ENCODE measurements at places on chromosomes 5 and 9.

GRCh38 chr5:169547508-169547907 is 36.1 kb upstream of the SPDL1 start:
- no peak overlapping the region for H3K27ac ChIP-seq
- H3K4me3 ChIP-seq, result no peak overlapping the region

DNA sequence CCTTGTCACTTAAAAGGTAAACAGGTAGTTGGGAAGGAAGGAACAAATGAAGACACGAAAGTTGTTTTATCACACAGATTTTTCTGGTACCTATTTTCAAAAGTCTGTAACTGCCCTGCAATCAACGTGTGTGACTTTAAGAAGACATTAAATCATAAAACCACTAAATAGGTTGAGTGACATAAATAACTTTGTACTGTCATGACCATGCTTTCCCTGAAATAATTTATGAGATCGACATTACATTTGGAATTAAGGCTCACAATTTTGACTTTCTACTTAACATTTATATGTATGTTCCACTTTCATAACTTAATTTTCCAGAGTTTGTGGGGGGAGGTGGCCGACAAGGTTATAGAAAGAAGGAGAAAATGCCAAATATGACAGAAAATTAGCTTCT is 181.1 kb downstream of the MLLT3 start:
- no peaks in the 10 kb centered on the region for H3K36me3 ChIP-seq
- 0 out of 2 replicates have a peak, but pooled peaks cover 18% of the 10 kb centered on the region for H3K4me1 ChIP-seq
- no peaks in the 10 kb centered on the region for H3K27me3 ChIP-seq
- H3K4me3 ChIP-seq, result peak overlapping the region; percentile 45
- H3K27ac ChIP-seq, result peak overlapping the region; percentile 92

DNA sequence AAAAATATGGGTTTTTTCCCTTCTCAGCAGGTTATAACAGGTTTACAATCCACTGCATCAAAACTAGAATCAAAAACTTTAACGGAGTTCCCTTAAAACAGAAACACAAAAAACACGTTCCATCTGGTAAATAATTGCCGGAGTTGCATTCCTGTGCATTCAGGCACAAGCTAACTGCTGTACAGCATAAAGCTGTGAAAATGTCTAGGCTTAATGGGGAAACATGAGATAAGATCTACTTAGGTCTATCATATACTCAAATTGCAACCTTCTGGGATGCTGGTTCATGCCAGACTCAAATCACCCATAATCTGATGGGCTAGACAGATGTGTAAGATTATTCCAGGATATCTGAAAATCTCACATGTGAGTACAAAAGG is 265.3 kb downstream of the DOCK8 start:
- no peaks in the 10 kb centered on the region for H3K4me1 ChIP-seq
- H3K36me3 ChIP-seq, result no peaks in the 10 kb centered on the region
- H3K27me3 ChIP-seq, result no peaks in the 10 kb centered on the region
- H3K27ac ChIP-seq, result no peak overlapping the region
- DNase-seq, result no peak

DNA sequence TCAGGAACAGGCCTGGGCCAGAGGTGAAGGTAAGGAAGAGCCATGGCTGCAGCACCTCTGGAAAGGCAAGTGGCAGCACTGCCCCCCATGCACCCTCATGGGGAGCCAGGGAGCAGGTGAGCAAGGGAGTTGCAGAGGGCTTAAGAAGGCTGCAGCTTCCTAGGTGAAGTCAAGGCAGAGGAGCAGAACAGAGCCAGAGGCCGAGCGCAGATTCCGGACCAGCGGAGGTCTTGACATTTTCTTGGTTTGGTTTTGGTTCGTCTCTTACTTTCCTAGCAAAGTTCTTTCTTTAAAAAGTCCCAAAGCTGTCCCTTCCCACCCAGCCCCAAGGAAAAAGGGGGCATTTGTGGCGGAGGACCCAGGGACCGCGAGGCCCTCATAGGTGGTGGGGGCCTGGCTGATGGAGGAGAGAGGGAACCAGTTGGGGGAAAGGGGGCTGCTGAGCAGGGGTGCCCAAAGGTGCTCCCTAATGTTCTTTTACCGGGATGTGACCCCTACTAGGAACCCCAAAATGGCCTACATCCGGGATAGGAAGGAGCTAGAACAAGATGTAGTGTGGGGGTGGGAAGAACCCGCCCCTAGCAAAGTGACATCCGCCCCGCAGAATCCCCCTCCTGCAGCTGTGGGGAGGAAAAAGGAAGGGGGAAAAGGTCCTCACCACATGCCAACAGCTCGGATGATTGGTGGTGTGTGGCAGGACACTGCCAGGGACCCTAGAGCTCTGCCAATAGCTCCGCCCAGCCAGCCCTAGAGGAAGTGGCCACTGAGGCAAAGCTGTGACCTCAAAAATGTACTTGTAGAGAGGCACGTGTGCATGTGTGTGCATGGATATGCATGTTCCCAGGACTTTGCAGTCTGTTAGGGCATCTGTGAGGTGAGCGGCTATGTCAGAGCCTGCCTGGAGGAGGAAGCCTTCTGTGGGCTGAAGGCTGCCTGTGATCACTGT is 914 bp upstream of the CD72 start:
- no peaks in the 10 kb centered on the region for H3K36me3 ChIP-seq
- no peak for DNase-seq
- no peak overlapping the region for H3K27ac ChIP-seq
- no peak overlapping the region for H3K4me3 ChIP-seq

- DNase-seq, result peak; percentile 85
- no peaks in the 10 kb centered on the region for H3K36me3 ChIP-seq
- peak overlapping the region; percentile 99 for H3K27ac ChIP-seq
- H3K4me3 ChIP-seq, result peak overlapping the region; percentile 71
- H3K27me3 ChIP-seq, result no peaks in the 10 kb centered on the region
Observed at GRCh38 chr5:180809403-180810209, 7.0 kb upstream of the MGAT1 start.

DNA sequence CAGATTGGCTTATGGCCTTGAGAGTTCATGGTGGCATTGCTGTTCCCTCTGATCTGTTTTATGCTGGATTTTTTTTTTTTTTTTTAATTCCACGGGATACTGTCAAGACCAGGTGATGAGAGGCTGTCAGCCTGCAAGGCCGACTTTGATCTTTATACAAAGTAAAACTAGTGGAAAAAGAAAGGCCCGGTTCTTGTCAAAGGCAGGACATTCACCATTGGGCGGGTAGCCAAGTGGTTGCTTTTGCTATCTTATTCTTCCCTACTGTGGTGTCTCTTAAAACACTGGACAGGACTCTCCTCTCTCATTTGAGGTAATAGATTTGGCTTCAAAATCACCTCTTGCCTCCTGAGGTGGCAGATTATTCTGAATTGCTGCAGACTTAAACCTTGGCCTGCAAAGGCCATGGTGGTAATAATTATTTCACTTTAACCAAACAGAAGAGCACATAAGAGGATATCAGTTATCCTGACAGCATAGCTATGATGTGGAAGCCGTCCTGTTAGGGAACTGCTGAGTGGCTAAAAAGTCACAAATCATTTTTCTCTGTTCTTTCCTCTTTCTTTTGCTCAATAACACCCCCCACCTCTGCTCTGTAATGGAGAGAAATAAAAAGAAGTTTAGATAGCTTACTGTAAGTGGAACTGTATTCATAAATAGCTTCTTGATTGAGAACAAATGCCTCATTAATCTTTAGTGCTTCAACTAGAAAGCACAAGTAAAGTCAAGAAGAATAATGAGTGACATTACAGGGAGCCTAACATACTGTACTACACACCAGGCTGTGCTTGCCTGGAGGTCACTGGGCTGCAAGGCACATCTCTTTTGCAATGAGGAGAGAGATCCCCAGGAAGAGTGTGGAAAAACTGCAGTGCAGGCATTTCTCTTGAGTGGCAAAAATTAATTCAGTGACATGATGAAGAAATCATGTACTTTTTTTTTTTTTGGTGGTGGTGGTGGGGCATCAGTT is 275.6 kb downstream of the KDM4C start:
- no peak overlapping the region for H3K4me3 ChIP-seq
- H3K36me3 ChIP-seq, result no peaks in the 10 kb centered on the region
- no peaks in the 10 kb centered on the region for H3K4me1 ChIP-seq

GRCh38 chr5:12322042-12322441 is 417.8 kb upstream of the CTNND2 start:
- no peaks in the 10 kb centered on the region for H3K27me3 ChIP-seq
- H3K4me3 ChIP-seq, result no peak overlapping the region
- H3K36me3 ChIP-seq, result no peaks in the 10 kb centered on the region
- DNase-seq, result no peak
- H3K27ac ChIP-seq, result no peak overlapping the region

DNA sequence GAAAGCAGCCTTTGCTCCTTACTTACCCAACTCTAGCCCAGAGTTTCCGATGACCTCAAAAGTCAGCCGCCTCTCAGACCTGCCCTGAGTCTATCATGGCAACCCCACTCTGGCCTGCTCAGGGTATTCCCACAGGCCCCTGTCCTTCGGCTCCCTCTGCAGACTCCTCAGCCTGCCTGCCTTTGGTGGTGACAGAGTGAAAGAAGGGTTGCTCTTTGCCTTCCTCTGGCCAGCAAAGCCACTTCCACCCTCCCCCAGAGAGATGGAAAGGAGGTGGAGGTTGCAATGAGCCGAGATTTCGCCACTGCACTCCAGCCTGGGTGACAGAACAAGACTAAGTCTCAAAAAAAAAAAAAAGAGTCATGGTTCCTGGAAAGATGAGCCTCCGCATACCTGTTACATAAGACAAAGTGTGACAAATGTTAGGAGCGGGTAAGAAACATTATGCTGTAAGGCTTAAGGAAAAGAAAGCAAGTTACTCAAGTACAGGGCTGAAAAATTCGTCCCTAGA is 2.3 kb upstream of the SMIM33 start:
- H3K4me3 ChIP-seq, result no peak overlapping the region
- no peak overlapping the region for H3K27ac ChIP-seq
- H3K36me3 ChIP-seq, result no peaks in the 10 kb centered on the region
- no peak for DNase-seq

DNA sequence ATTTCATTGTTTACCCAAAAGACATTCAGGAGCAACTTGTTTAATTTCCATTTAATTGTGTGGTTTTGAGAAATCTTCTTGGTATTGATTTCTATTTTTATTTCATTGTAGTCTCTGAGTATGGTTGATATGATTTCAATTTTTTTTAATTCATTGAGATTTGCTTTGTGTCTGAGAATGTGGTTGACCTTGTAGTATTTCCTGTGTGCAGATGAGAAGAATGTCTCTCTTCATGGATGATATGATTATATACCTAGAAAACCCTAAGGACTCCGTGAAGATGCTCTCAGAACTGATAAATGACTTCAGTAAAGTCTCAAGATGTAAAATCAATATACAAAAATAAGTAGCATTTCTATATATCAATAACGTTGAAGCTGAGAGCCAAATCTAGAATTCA is 202.4 kb upstream of the CDH9 start:
- no peaks in the 10 kb centered on the region for H3K36me3 ChIP-seq
- no peak for DNase-seq
- no peak overlapping the region for H3K4me3 ChIP-seq
- H3K27me3 ChIP-seq, result no peaks in the 10 kb centered on the region
- no peaks in the 10 kb centered on the region for H3K4me1 ChIP-seq

- DNase-seq, result no peak
- H3K4me3 ChIP-seq, result no peak overlapping the region
- H3K27me3 ChIP-seq, result no peaks in the 10 kb centered on the region
- H3K4me1 ChIP-seq, result no peaks in the 10 kb centered on the region
Observed at GRCh38 chr9:124555043-124555442, 47.8 kb upstream of the NR5A1 start.

- H3K27me3 ChIP-seq, result no peaks in the 10 kb centered on the region
- no peak overlapping the region for H3K4me3 ChIP-seq
Observed at GRCh38 chr5:71788794-71789193, 69.7 kb downstream of the CARTPT start.

DNA sequence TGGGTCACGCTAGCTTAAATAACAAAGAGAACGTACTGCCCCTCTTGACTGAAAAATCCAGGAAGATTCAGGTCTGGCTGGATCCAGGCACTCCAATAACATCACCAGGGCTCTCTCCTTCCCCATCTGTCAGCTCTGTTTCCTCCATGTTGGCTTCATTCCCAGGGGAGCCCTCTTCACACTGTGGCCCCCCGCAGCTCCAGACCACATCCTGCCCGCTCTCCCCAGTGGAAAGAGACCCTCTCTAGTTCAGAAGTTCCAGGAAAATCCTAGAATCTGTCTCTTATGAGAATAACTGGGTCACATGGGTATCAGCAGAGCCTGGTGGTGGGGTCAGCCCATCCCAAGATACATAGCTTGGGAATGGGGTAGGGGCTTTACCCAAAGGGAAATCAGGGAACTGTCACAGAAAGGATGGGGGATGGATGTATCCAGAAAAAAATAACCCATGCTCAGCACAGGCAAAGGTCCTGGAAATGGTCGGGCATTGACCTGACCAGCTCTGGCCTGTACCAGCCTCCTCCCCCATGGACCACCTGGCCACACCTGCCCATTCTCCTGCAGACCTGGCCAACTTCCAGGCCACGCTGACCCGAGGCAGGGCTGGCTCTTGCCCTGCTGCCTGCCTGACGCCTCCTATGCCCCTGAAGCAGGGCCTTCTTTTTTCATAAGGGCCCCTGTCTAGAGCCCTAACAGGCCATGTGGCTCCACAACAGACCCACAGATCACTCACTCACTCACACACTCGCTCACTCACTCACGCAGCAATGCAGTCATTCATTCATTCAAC is 65.9 kb downstream of the COL23A1 start:
- H3K4me1 ChIP-seq, result no peaks in the 10 kb centered on the region
- H3K27ac ChIP-seq, result no peak overlapping the region
- H3K27me3 ChIP-seq, result peaks cover 7% of the 10 kb centered on the region

GRCh38 chr5:56961746-56962145 is 9.8 kb upstream of the MIER3 start:
- H3K4me1 ChIP-seq, result no peaks in the 10 kb centered on the region
- no peaks in the 10 kb centered on the region for H3K36me3 ChIP-seq
- no peak overlapping the region for H3K4me3 ChIP-seq
- no peaks in the 10 kb centered on the region for H3K27me3 ChIP-seq

GRCh38 chr9:86282979-86283535 is 719 bp upstream of the ISCA1 start:
- peak overlapping the region; percentile 95 for H3K27ac ChIP-seq
- no peaks in the 10 kb centered on the region for H3K36me3 ChIP-seq
- H3K4me3 ChIP-seq, result peak overlapping the region; percentile 89
- H3K27me3 ChIP-seq, result no peaks in the 10 kb centered on the region
- no peak for DNase-seq

DNA sequence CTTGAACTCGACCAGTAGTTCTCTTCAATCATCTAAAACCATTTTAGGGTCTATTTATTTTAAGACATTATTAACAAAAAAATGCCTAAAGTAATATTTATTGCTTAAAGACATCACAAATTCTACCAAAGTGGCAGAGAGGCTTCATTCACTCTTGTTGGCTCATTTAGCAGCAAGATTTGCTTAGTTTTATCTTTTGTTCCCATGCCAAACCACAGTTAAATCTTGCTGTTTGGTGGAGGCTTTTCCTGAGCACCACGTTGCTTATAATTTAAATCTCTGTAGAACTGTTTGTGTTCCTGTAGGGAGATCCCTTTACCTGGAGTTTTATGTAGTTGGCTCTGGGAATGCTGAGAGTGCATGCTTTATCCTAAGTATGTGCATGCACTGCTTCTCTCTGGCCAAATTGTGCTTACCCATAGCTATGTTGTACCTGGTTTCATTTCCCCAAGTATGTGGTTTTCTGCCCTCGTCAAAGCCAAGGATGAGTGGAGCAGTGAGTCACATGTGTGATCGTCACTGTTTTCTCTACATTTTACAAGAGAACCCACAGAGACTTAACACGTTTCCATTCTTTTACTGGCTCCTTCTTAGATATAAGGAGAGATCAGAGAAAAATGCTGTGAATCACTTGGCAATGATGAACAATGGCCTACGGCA is 42.1 kb upstream of the MAST4 start:
- peak; percentile 83 for DNase-seq
- no peaks in the 10 kb centered on the region for H3K36me3 ChIP-seq
- peaks cover 27% of the 10 kb centered on the region for H3K4me1 ChIP-seq

Measured in MM.1S (cell line).